Gastroesophageal sphincter (tissue), 4 donors: ENCODE measurements at places on chromosomes 13 and 19. TPM values are rescaled to one million over a fixed set of nuclear protein-coding genes. Genes with fewer than 3 reads are reported as not detected.

GRCh38 chr13:43551897-43552456, 234.8 kb downstream of the ENOX1 start:
- ATAC-seq: no peak

OSCAR gene
- not detected for total RNA-seq

GRCh38 chr13:64420181-64420580, 2810.0 kb downstream of the PCDH9 start:
- no peak for ATAC-seq

DNA sequence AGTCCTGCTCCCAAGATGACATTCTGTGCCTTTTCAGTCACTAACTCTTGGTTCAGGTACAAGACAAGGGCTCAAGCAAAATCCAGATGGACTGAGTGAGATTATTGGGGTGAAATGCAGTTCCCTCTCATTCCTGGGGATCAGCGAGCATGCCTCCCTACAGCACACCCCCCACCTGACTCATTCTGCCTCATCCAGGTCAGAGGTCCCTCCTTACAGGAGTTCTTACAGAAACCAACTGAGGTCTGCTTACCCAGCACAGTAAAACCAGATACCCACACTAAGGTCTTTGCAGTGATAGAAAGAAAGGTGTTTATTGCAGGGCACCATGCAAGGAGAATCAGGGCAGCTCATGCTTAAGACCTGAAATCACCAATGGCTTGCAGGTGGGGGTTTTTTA, 21.6 kb upstream of the MRI1 start:
- ATAC-seq: no peak

NXNL1 gene
- not detected for total RNA-seq

GRCh38 chr13:45367358-45367757, 26.4 kb upstream of the TPT1 start:
- no peak for ATAC-seq

FXYD5 gene
- total RNA-seq: 30.2 TPM

- ATAC-seq: no peak
Measured at GRCh38 chr13:28527629-28528028, 32.7 kb upstream of the FLT1 start.

TSPAN16 gene
- total RNA-seq: not detected

GRCh38 chr19:40336601-40336900, 11.6 kb downstream of the C19orf47 start:
- ATAC-seq: no peak

DHPS gene
- 94.8 TPM for total RNA-seq

GRCh38 chr19:4811328-4812131, 20.0 kb downstream of the TICAM1 start:
- ATAC-seq: peak; percentile 48

USE1 gene
- 24.0 TPM for total RNA-seq

DNA sequence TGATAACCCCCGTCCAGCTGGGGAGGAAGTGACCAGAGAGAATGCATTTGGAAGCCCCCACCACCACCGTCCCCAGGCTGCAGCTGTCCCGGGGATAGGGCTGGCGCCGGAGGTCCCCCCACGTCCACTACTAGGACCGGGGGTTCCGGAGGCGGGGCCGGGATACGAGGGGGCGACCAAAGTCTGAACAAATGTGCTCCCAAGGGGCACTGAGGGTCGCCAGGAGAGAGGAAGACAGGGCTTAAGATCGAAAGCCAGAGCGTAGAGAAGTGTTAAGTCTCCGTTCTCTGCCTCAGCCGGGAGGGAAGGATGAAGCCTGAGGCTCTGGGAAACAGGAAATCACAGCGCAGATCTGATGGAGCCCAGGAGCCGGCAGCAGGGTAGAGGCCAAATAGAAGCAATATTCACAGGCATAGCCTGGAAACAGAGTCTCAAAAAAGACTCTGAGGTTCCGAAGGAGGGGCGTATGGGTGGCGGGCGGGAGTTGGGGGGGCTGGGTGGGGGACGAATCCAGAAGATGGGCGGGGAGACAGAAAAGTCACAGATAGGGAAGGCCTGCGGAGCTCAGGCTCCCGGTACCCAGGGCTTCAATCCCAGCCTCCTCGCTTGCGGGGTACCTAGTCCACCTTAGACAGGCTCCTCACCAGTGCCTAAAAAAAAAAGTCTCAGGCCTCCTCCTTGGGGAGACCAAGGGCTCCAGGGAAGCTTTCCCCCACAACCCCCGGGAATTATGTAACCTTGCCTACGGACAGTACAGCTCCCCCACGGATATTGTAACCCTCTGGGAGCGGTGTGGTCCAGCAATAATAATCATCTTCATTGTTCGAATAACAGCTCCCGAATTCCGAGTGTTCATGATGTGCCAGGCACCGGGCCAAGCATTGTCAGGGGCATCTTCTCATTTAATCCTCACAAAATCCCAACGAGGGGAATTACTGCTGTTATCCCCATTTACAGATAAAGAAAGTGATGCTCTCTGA, 1.1 kb upstream of the ERF start:
- peak; percentile 3 for ATAC-seq

DNA sequence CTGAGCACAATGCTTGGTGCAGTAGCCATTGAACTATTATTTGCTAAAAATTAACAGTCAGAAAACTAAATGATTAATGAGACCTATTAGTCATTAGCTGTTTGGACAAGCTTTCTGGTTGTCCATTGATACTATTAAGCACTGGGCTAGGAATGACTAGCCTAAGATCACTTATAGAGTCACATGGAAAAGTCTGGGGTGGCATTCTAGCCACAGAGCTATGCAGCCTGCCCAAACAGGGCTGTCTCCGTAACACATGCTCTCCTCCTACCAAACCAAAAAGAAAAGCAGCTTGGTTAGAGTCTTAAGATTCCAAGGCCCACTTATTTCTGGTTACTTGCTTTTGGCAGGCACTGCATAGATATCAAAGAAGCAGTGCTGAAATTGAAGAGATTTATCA, 193.5 kb upstream of the NBEA start:
- no peak for ATAC-seq
